ENCODE measurements at places on chromosomes 11 and 22.

- DNase-seq: no peak
Observed at GRCh38 chr11:5818245-5818886, 9.6 kb downstream of the OR52N2 start.

GRCh38 chr22:46147471-46148267 lies 2.7 kb upstream of the PPARA start:
- DNase-seq: no peak

GRCh38 chr11:12111549-12112520 lies 1.4 kb downstream of the MICAL2 start:
- DNase-seq: no peak

DNA sequence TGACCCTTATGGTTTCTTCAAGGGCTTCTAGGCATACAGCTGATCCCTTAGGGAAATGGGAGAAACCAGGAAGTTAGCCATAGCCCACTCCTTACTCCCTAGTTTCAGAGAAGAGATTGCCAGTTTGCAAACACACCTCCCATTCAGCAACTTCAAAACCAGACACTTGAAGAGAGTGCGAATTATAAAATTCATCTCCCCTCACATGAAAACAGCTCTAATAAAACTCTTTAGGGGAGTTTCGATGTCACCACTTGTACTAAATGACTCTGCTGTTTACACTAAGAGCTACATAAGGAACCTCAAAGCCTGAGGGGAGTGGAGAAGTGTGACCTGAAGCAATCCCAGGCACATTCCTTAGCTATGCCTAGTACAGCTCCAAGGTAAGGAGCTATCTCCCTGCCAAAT lies 8.3 kb downstream of the LGR4 start:
- peak; percentile 88 for DNase-seq

DNA sequence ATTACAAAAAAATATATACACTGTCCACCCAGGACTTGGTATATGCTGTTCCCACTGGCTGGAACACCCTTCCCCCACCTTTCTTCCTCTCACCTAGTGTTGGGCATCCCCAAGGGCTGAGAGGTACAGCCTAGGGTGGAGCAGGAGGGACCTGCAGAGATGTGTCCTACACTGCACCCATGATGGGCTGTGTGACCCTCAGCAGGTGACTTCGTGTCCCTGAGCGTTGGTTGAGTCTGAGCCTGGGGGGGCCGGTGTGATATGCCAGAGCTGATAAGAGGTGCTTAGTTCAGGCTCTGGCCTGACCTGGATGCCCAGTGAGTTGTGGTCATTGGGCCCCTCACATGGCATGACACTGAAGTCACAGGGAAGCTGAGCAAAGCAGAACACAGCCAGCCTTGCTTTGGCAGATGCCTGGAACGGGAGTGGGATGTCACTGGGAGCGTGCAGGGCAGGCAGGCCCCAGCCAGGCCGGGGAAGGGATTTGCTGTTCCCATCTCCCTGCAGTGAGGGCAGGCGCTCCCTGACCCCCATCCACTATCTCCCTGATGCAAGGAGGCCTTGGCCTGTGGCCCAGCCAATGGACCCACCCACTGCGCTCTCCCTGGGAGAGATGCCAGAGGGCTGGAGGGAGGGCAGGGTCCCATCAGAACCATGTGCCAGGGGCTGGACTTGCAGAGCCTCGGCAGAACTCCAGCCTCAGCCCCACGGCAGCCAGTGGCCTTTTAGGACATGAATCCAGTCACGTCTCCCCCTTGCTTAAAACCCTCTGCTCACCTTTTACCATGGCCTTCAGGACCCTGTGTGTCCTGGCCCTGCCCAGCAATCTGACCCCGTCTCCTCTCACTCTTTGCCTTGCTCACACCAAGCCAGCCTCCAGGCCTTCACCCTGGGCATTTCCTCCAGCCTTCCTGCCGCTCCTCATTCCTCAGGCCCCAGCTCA lies 138.9 kb downstream of the MN1 start:
- peak; percentile 34 for DNase-seq

GRCh38 chr11:64391839-64392238 lies 32.9 kb downstream of the RPS6KA4 start:
- no peak for DNase-seq

DNA sequence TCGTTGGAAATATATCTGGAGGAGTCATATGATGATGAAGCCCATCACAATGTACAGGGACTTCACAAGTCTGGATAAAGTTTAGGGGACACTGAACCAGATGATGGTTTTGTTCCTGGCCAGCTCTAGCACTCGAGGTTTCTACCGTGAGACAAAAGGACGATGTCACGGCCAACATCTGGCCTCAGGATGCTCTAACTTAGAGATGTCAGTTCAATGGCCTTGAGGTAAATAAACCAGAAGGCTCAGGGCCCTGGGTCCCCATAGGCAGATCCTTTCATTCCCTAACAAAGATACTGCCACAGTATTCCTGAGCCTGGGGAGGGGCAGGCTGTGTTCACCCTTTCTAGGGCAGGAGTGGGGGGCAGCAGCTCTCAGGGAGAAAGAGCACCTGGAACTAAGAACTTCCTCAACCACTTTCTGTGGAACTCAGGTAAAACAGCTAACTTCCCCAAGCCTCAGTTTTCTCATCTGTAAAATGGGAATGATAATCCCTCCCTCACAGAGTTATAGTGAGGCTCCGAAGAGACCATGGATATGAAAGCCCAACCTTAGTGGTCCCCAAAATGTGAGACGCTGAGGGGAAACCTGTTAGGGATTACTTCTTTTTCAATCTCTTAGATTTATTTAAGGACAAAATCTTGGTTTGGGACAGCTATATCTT lies 18.3 kb downstream of the MS4A10 start:
- DNase-seq: no peak

DNA sequence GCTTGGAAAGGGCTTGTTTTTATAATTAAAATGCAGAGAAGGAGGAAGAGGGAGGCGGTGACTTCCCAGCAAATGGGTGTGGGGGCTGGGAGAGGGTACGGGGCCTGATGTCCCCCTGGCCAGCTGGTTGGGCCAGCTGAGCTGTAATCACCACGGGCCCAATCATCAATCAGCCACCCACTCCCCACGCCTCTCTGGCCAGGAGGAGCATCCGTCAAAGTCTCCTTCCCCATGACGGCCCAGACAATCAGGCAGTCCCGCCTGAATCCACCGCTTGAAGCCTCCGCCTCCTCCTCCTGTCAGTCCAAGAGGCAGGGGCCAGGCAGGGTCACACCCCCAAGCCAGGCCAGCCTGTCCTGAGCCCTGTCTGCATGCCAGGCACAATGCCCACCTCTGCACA lies 13.3 kb upstream of the CABP7 start:
- peak; percentile 46 for DNase-seq

- peak; percentile 74 for DNase-seq
Observed at GRCh38 chr11:69524291-69524882, 42.9 kb downstream of the LINC01488 start.

DNA sequence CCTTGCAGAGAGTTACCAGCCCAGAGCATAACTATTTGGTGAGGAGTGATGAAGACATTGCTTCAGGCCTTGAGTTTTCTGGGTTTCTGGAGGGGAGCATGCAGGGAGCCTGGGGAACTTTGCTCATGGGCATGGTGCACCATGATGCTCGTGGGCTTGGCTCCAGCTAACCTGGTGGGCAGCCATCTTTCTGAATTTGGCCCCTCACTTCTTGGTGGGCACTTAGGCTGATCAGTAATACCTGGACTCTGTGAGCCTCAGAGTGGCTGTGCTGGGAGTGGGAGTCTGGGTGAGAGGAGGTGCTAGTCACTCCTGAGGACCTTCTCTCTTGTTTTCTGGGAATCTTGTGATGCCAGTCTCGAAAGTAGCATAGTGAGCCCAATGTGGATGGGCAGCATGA lies 30.6 kb downstream of the AMPD3 start:
- DNase-seq: no peak

DNA sequence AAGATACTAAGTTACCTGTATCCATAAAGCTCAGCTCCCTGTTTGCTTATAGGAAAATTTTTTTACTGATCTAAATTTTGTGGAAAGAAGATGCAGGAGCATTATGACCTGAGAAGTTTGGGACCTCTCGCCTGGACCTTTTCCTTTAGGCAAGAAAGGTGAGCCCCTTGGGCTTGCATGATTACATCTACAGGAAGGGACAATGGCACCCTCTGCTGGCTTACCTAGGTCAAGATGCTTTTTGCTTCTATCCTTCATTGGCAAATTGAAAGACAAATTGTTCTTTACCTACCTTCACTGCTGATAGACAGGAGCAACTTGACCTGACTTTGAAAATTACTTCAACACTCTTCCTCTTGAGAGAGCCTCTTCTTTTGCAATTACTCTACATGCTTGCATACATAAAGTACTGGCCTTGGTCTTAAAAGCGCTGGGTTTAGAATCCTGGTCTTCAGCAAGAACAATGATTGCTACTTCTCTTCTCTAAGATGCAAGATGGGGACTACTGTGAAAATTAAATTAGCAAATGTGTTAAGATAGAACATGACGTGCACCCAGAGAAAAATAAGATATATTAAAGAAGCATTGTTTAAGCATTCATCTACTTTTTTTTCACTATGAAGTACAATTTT lies 147.2 kb downstream of the TRPC6 start:
- peak; percentile 55 for DNase-seq

GRCh38 chr22:48849963-48850657 lies 977.6 kb downstream of the BRD1 start:
- DNase-seq: no peak

DNA sequence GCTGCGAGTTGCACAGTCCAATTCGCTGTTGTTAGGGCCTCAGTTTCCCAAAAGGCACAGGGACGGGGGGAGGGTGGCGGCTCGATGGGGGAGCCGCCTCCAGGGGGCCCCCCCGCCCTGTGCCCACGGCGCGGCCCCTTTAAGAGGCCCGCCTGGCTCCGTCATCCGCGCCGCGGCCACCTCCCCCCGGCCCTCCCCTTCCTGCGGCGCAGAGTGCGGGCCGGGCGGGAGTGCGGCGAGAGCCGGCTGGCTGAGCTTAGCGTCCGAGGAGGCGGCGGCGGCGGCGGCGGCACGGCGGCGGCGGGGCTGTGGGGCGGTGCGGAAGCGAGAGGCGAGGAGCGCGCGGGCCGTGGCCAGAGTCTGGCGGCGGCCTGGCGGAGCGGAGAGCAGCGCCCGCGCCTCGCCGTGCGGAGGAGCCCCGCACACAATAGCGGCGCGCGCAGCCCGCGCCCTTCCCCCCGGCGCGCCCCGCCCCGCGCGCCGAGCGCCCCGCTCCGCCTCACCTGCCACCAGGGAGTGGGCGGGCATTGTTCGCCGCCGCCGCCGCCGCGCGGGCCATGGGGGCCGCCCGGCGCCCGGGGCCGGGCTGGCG lies at the start of gene BCR:
Gene BCR (plus strand): TSS at position 209 of the 592 bp plus-strand sequence. CDS start 452 bp downstream, outside the sequence.
- DNase-seq: peak; percentile 73

DNA sequence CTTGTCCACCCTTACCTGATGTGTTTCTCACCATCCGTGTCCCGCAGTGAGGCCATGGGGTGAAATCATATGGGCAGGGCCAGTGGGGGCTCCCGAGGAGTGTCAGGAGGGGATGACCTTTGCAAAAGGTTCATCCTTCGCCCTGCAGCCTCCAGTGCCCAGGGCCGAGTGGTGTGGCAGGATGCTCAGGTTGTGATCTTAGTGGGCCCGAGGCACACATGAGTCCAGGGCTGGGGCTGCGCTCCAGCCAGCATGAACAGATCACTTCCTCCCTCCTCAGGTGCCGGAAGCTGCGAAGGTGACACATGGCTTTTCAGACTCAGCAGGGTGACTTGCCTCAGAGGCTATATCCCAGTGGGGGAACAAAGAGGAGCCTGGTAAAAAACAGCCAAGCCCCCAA lies 2.8 kb upstream of the FKBP2 start:
- no peak for DNase-seq
